ENCODE measurements at places on chromosomes 4 and X.

DNA sequence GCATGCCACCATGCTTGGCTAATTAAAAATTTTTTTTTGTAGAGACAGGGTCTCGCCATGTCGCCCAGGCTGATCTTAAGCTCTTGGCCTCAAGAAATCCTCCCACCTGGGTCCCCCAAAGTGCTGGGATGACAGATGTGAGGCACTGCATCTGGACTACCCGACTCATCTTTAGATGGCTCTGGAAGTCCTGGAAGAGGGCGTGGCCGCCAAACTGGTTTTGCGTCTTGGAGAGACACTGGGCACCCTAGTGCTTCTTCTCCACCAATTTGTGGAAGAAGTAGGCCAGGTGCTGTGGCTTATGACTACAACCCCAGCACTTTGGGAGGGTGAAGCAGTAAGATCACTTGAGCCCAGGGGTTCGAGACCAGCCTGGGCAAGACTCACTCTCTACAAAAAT is 47.6 kb downstream of the HOPX start:
- DNase-seq = no peak

DNA sequence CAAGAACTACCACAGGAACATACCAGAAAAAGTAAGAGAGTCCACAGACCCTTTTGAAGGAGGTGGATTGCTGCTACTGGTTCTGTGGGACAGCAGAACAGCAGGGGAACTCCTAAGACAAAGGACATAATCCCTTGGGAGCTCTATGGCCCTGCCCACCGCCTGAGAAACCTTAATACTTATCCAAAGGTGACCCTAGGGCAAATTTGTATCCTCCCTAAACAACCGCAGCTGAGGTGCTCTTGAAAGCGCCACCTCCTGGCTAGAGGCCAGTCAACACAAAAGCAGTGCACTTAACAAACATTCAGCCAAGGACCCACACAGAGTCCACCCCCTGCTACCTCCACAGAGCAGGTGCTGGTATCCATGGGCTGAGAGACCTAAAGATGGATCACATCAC is 136.8 kb downstream of the ADAM29 start:
- no peak for DNase-seq

- no peak for DNase-seq
These were observed 106.0 kb upstream of the NAP1L5 start for GRCh38 chr4:88803600-88804096.

- no peak for DNase-seq
These were observed 125.5 kb upstream of the MAP3K15 start for GRCh38 chrX:19640693-19641374.

GRCh38 chrX:22603060-22603459 is 330.3 kb downstream of the CBLL2 start:
- no peak for DNase-seq

DNA sequence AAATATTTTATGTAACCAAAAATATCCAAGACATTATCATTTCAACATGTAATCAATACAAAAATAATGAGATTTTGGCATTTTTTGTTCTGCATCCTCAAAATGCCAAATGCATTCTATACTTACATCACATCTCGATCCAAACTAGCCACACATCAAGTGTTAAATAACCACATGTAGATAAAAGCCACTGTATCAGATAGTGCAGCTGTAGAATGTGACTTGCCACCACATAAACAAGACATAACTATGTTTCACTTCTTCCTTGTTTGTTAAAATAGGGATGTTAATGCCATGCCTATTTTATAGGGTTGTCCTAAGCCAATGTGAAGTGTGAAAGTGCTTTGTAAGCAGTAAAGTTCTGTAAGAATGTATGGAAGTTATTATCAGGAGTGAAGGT is 20.9 kb downstream of the INTS6L start:
- DNase-seq = no peak

DNA sequence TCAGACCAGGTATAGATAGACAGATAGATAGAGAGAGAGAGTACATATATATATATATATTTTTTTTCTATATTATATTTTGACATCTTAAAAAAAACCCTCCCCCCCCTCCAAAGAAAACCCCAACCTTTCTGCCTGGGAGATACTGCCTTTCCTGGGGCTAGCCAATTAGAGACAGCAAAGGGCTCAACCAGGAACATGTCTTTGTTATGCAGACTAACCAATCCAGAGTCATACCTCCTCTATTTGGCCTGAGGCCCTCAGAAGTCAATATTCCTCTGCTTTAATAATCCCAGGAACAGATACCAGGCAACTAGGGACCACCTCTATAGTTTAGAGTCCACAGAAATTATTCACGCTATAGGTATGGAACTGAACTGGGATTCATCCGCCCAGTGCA is 135.6 kb upstream of the MAD2L1 start:
- DNase-seq = no peak

- DNase-seq = no peak
These were observed 276.5 kb upstream of the CTSO start for GRCh38 chr4:156230176-156230575.

- no peak for DNase-seq
These were observed 19.1 kb downstream of the FGFRL1 start for GRCh38 chr4:1030559-1030958.

DNA sequence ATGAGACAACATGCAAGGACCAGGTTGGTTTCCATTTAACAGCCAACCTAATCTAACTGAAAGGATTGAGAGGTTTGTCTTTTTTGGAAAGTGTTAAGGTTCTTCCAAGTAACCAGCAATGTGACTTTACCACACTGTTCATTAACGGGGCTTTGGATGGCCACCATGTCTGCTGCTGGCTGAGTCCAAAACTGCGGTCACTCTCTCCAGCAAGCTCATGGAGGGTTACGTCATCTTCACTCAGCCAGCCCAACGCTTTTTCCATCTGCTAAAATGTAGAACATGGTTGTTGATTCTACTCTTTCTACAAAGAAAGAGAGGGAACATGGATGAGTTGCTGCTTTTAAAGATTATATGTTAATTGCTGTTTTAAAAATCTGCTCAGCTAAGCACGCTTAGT is 11.0 kb downstream of the PKD2 start:
- no peak for DNase-seq

- no peak for DNase-seq
These were observed 26.1 kb upstream of the CXCL13 start for GRCh38 chr4:77579406-77580076.

DNA sequence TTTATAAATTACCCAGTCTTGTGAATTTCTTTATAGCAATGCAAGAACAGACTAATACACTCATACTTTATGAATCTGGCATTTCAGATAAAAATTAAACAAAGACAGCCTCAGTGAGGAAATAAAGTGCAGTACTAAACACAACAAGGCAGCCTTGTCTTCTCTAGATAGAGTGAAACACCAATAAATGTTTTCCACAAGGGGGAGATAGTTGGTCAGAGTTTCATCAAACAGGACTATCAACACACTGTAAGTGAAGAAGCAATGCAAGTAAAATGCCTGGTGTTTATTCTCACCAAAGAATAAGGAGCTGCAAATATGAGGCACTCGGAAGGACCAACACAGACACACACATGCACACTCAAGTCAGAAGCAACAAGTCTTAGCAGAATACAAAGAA is 62.8 kb downstream of the FAM9B start:
- DNase-seq = peak; percentile 59

DNA sequence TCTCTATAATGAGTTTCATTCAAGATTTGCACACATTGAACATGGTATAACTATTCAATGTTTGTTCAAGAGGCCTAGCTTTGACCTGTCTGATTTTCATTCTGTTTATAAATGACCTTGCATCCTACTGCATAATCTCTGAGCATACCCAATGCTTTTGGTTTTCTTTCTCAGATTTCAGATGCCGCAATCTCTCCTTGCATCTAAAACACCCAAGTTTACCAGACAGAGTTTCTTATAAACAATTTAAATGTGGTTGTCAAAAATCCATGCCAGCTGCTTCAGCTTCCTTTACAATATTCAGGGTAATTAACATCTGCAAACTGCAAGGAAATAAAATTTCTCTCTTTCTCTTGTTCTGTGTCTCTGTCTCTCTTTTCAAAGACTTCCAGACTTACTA is 123.0 kb upstream of the PCDH18 start:
- no peak for DNase-seq

GRCh38 chr4:128570387-128570975 is 239.0 kb upstream of the JADE1 start:
- DNase-seq = no peak

GRCh38 chr4:66554826-66555225 is 884.5 kb upstream of the EPHA5 start:
- no peak for DNase-seq

DNA sequence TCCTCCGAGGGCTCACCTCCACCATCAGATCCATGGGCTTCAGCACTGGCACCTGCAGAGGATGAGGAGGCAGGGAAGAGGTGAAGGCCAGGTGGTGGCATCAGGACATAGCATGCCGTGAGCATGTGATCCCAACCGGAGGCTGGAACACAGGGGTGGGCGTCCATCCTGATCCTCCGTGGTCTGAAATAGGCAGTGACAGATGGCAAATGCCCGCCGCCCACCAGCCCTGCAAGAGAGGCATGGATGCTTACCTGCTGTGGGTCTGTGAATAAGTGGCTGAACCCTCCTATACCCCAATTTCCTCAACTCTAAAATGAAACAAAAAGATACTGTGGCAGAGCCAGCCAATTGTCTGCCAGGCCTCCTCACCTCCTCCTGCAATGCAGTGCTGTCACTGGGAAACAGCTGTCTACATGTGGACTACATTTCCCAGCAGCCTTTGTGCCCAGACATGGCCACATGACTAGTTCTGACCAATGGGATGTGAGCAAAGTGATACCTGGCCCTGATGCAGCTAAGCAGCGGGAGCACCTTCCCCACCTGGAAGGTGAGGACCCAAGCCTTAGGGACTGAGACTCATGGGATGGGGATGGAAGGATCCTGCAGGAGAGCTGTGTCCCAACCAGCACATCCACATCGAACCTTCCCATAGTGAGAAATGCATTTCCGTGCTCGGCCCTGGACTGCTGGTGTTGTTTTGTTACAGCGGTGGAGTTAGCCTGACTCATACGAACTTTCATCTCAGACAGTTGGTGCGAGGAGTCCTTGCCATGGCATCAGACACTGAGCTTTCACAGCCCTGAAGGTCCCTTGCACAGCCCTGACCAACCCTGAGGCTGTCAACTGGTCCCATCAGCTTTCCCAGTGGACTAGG is 99.5 kb downstream of the PPP2R2C start:
- no peak for DNase-seq

DNA sequence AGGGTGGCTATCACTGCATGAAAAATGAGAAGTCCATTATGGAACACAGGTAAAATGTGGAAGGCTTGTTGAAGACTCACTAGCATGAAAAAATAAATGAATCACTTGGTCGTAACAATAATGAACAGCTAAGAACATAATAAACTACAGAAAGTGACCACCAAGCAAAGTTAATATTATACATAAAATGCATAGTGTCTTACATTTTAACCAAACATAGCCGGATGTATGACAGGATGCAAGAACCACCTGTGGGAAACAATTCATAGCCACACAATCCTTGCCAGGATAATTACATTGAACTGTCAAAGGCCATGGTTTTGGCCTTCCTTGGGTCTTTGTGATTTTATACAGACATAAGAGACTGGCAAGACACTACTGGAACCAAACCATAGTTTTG is 81.9 kb upstream of the ATXN3L start:
- DNase-seq = no peak

DNA sequence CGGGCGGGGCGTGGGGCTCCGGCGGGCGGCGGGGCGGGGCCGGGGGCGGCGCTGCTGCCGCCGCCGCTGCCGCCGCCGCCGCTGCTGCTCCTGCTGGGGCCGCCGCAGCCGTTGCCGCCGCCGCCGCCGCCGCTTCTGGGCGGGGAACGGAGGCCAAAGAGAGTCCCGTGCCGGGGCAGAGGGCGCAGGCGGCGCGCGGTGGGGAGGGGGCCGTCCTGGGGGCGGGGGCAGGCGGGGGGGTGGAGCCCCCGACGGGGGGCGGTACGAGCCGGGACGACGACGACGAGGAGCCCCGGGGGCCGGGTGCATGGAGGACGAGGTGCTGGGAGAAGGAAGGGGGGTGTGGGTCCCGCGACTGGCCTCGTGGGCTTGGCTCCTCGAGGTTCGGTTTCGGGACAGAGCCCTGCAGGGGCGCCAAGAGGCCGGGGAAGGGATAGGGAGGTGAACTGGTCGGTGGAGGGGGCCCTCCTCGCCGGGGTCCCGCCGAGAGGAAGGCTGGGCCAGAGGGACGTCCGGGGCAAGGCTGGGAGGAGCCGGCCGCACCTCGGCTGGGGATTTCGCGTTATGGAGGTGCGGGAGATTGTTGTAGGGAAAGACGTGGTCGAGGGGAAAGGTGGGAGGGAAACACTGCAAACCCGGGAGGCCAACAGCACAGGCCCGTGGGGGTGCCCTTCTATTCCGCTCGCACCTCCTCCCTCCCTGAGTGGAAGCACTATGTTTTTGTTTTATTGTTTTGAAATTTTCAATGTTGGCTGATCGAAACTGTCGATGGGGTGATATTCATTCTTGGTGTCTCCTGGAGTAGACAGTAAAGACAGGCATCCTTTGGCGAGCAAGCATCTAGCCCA is 1.9 kb downstream of the BCORL1 start:
- peak; percentile 29 for DNase-seq

DNA sequence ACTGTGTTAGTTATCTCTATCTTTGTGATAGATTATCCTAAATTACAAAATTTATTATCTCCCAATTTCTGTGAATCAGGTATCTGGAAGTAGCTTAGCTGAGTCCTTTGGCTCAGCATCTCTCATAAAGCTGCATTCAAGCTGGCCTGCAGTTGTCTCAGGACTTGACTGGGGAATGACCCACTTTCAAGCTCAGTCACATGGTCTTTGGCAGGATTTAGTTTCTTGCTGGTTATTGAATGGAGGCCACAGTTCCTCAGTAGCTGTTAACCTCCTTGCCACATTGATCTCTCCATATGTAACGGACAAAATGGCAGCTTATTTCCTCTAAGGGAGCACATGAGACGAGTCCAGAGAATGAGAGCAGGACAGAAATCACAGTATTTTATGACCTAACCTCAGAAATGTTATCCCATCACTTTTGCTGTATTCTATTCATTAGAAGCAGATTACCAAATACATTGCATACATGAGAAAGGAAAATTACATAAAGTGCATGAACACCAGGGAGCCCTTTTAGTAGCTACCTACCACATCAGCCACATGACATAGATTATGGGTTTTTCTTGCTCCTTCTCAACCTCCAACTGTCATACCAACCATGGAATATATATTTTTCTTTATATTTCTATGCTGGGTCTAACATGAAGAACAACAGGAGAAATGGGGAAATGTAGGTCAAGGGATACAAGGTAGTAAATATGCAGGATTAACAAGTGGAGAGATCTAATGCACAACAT is 730.1 kb downstream of the CCSER1 start:
- DNase-seq = no peak

Data from naive thymus-derived CD4-positive, alpha-beta T cell (primary cell).